ENCODE measurements at places on chromosomes 4 and X. TPM values are rescaled to one million over a fixed set of nuclear protein-coding genes. Genes with fewer than 3 reads are reported as not detected.

- no peak for DNase-seq
Observed at GRCh38 chr4:79687006-79687405, 279.0 kb upstream of the GK2 start.

- no peak for DNase-seq
Observed at GRCh38 chr4:113810906-113811305, 49.4 kb upstream of the CAMK2D start.

- no peak for DNase-seq
Observed at GRCh38 chr4:101304916-101305315, 42.4 kb downstream of the PPP3CA start.

GRCh38 chr4:151753056-151753455 is 7.8 kb downstream of the GATB start:
- DNase-seq = no peak

BMX gene
- polyA plus RNA-seq = 1.8 TPM

PDE6B gene
- polyA plus RNA-seq = 16.1 TPM

All from forelimb muscle (tissue), 1 donor.